ENCODE measurements at places on chromosomes 16 and 17.
A peak's percentile ranks its signal among the peaks of the same experiment; 100 is the strongest.

DNA sequence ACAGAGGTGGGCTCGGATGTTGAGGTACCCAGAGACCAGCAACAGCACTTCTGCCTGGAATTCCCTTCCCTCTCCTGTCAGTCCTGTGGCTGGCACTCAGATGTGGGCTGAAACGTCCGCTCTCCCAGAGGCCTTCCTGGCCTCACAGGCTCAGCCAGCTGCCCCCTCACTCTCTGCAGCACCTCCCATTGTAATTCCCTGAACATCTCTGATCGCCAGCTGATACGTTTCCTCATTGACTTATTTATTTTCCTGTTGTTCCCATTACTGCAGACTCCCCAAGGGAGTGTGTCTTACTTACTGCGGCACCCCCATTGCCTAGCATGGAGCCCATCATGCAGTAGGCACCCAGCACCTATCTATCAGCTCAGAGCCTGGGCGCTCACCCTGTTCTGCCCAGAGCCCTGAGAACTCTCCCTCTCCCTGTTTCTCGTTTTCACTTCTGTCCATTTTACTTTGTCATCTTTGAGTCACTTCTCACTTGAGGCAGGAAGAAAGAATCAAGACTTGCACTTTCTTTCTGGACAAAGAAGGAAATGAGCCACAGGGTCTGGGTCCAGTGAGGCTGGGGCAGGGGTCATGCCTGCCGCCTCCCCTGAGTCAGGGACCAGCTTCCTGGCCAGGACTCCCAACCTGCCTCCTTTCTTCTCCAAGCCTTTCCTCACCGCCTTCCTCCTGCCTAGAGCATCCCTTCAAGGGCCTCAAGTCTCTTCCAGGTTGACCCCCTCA is 10.2 kb downstream of the CDH5 start:
- no peak for DNase-seq

GRCh38 chr17:15366026-15366425 is 24.6 kb upstream of the TEKT3 start:
- DNase-seq, result no peak

DNA sequence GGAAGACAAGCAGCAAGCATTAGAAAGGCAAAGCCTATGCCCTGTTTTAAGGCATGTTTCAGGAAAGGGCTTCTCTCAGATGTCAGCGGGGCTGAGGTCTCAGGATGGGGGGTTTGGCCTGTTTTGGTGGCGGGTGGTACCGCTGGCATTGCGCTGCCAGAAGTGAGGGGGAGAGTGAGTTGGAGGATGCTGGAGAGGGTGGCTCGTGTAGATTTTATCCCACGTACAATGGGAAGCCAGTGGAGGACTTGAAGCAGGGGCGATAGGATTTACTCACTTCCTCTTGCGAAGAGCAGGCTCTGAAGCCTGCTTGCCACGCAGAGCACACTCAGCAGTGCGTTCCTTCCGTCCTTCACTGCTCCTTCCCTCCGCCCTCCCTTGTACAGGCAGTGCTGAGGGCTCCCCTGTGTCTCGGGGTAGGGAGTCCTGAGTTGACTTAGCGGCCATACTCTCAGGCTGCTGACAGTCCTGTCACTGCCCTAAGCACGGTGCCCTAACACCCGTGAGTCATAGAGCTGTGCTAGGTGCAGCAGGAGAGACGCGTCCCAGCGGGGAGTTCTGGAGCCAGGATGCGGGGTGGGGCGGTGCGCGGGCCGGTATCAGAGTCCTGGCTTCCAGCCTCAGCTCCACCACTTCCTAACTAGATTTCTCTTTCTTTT is 113.1 kb downstream of the SNX29 start:
- DNase-seq, result no peak

DNA sequence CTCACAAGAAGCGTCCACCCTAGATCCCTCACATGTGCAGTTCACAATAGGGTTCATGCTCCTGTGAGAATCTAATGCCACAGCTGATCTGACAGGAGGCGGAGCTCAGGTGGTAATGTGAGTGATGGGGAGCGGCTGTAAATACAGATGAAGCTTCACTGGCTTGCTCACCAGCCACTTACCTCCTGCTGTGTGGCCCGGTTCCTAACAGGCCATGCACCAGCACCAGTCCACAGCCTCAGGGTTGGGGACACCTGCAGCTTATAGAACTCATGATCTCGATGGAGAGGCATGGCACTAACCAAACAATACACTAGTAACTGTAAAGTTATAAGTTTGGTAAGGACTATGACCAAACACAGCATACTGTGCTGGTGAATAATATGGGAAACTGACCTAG is 368.0 kb upstream of the CDH5 start:
- DNase-seq, result no peak

DNA sequence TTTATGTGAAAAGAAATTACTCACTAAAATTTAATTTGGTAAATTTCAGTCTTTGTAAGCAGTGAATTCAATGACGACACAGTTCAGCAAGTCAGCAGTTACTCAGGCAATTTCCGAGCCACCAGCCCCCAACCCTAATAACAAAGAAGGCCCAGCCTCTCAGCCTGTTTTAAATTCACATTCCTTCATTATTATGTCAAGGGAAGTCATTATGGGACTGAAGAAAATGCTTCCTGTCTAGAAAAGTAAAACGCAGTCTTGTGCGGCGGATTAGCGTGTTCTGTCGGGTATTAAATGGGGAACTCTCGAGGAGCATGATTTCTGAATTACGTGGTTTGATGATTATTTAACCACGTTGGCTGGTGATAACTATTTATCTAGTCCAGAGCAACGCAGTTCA is 177.6 kb downstream of the AIPL1 start:
- no peak for DNase-seq

- no peak for DNase-seq
Observed at GRCh38 chr16:67421030-67421429, 4.8 kb upstream of the ZDHHC1 start.

- DNase-seq, result no peak
Observed at GRCh38 chr17:16448490-16448889, 33.1 kb downstream of the TRPV2 start.

DNA sequence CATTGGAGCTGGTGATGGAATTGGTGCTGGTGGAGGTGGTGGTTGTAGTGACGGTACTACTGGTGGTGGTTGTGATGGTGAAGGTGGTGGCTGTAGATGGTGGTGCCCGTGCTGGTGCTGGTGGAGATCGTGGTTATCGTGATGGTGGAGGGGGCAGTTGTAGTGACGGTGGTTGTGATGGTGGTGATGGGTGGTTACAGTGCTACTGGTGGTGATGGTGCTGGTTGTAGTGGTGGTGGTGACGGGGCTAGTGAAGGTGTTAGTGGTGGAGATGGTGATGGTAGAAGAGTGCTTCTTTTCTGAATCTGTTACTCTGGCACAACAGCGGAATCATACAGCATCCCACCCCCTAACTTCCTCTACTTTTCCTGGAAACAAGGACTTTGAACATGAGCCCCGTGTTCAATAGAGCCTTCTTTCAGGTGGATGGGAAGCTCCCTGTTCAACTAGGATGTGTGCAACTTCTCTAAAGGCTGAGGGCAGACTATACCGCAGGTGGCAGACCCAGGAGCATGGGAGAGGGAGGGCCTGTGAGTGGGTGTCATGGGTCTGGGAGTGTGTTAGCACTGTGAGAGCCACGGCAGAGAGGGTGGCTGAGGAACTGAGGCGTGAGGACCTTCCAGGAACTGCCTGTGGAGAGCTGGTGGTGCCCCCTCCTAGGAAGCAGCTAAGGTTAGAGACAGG is 8.2 kb downstream of the TBX21 start:
- DNase-seq, result peak; percentile 64

All from NCI-H345 (cell line).